ENCODE measurements at places on chromosomes 2 and 18.
A peak's percentile ranks its signal among the peaks of the same experiment; 100 is the strongest.

- no peak for DNase-seq
These were observed 18.3 kb upstream of the KCNK3 start for GRCh38 chr2:26674002-26674751.

DNA sequence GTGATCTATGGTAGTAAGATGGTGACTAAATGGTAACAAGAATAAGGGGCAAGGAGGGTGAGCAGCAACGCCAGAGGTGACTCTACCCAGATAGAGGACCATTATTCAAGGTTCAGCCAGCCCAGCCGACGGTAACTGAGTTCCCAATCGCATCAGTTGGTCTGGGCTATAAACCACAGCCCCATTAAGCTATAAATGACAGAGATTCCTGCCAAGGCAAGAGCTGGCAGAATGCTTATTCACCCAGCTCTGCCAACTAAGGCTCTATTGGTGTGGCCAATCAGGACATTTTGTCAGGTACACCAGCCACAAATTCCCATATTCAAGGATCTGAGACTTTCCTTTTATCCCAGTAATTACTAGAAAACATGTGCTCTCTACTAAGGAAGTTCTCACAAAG is 3.6 kb downstream of the CHN1 start:
- no peak for DNase-seq

DNA sequence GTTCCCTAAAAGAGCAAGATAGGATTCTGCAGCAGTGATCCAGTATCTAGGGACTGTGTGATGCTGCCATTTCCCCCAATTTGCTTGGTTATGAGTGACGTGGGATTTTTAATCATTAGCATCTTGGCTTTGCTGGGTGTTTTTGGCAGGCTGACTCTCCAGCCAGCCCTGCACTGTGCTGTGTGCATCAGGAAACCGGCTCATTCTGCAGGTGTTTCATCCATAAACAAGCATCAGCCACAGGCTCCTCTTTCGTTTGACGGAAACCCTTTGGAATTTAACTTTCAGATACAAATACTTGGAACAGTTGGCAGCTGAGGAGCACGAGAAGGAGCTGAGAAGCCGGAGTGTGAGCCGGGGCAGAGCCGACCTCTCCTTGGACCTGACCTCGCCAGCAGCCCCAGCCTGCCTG is 135.9 kb downstream of the TPGS2 start:
- DNase-seq: no peak

- DNase-seq: peak; percentile 64
These were observed 240.5 kb downstream of the BCL2 start for GRCh38 chr18:63079114-63079513.

DNA sequence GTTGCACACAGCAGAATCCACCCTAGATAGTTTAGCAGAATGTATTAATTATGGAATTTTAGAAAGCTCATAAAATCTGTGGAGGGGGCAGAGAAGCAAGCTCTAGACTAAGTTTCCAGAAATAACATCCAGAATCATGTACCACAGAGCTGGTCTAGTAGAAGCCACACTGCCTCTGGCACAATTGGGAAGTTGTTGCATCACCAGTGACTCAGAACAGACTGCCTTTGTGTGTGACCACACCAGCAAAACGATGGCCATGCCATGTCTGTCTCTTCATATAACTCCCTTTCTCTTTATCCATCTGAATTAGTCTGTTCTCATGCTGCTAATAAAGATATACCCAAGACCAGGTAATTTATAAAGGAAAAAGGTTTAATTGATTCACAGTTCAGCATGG is 158.9 kb downstream of the CCDC148 start:
- DNase-seq: no peak

DNA sequence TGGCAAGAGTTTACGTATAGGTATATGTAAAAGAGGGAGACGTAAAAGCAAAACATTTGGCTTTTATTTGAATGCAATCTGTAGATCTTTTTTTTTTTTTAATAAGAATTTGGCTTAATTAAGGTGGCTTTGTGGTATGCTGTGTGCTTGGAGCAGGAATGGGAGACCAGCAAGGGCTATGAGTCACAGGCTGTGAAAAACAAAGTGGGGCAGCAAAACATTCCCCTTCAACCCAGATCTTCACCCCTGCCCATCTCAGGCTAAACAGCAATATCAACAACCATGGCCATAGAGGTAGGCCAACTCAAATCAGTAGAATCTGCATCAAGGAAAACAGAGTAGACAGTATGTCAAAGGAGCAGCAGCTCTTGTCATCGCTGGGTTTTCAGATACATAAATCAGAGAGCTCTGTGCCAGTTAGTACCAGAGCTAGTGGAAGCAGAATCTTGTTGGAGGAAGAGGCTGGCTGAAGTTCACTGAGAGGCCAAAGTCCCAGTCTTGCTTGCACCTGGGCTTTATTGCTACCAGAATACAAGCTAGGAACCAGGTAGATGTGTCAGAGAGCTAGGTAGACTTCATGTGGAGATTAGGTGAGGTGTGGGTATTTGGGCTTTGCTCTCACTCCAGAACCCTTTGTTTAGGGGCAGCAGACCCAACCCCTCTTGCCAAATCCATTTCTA is 191.5 kb upstream of the FANCL start:
- no peak for DNase-seq

- DNase-seq: no peak
These were observed 178.8 kb downstream of the RPRM start for GRCh38 chr2:153299809-153300208.

GRCh38 chr18:43129946-43130524 is 14.6 kb upstream of the RIT2 start:
- no peak for DNase-seq

DNA sequence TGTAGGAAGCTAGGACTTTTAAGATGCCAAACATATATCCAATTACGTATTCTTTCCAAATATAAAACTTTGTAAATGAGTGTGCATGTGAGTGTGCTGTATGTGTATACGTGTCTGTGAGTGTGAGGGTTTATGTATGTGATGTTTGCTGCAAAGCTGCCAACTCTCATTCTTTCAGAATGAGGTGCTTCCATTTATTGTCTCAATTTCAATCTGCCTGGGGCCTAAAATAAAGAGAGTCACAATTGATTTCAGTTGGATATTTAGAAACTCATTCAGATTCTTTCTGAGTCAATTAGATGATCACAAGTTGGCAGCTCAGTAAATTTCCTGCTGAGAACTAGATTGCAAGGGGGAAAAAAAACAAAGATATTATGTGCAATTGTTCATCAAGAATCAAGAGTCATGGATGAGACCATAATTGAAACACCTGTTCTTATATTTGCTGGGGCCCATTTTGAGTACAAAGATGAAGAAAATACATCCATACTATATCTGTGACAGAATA is 621.2 kb upstream of the ACVR2A start:
- DNase-seq: no peak

DNA sequence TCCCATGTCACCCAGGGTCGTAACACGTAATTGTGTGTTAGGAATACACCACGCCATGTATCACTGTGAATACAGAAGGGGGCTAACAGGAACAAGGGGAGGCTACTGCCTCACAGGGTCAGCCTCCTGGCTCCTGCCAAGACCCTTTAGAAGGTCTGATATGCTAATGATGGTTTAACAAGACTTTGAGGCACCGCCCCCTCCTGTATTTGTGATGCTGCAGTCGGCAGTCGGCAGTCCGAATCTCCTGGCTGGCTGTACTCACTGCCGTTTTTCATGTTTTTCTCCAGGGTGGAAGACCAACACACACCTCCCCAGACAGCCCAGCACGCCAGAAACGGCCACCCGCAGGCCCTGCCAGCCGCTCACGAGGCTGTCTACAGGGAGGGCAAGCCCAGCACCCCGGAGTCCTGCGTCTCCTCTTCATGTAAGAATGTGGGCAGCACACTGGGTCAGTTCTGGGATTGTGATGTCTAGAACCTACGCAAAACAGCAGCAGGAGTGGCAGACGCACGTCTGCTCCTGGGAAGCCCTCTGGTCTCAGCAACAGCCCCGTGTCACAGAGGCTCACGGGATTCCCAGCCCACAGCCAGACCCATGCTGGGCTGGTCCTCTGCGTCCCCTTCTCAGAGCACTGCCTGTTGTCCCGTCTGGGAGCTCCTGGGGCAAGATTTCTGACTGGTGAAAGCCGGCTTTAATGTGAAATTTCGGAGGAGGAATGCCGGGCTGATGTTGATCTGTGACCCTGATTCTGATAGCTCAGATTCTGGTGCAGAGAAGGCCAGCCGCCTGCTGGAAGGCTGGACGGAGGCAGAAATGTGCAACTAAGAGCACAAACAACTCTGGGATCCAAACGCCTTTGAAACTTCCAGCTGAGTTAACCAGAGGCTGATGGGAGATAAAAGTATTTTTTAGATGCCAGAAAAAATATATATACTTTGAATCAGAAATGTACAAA is 39.7 kb upstream of the B3GNT7 start:
- DNase-seq: no peak

DNA sequence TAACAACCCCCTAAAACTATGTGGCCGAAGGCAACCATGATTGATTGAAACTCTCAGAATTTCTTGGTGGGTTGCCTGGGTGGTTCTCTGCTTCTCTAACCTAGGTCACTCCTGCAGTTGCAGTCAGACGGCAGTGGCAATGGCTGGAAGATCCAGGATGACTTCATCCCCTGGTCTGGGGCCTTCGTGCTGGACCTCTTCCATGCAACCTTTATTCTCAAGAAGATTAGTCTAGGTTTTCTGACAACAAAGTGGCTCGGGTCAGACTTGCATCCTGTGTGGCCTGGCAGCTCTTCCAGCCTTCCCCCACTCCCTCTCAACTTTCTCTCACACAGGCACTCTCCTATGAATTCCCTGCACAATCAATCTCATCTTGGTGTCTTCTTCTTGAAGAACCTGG is 76.4 kb downstream of the METTL4 start:
- no peak for DNase-seq

GRCh38 chr2:241615041-241615440 is 21.9 kb downstream of the THAP4 start:
- no peak for DNase-seq
